ENCODE measurements at places on chromosomes 11 and 22.
A peak's percentile ranks its signal among the peaks of the same experiment; 100 is the strongest.

- DNase-seq = peak; percentile 69
Measured at GRCh38 chr11:69101115-69101791, 52.5 kb downstream of the TPCN2 start.

DNA sequence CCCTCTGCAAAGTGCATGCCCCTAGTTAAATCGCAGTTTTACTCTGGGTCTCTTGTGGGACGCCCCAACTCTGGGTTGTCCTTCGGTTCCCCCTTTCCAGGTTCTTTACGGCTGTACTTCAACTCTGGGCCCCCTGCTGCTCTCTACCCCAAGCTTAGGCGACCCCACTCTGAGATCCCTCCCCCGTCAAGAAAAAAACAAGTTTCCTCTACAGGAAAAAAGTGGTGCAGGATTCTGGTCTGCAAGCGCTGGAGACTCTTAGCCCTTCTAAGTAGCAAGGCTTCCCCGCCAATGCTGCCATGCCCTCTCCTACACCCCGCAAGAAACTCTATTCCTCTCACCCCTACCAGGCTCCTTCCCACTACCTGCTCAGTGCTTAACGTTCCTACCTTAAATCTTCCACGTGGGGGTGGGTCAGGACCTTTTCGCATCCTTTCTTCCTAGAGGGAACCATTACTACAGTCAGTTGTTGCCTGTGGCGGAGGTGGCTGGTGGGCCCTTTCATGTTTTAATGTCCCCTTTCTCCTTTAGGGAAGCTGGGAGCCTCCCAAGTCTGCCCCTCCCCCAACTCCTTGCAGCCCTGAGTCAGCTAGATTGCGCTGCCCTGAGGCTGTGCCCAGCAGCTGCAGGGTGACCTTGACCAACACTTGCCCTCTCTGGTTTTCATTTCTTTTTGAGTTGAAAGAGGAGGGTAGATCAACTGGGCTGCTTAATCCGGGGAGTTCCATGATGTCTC lies 1.4 kb downstream of the NEFH start:
- no peak for DNase-seq

- no peak for DNase-seq
Measured at GRCh38 chr11:46265764-46266163, 11.7 kb upstream of the CREB3L1 start.

DNA sequence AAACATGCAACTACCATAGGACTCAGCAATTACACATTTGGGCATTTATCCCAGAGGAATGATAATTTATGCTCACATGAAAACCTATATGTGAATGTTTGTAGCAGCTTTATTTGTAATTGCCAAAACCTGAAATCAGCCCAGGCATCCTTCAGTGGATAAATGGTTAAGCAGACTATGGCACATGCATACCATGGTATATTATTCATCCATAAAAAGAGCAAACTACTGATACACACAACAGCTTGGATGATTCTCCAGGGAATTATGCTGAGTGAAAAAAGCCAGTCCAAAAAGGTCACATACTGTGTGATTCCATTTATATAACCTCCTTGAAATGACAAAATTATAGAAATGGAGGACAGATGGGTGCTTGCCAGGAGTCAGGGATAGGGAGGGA lies 86.7 kb downstream of the ALX4 start:
- DNase-seq = no peak

DNA sequence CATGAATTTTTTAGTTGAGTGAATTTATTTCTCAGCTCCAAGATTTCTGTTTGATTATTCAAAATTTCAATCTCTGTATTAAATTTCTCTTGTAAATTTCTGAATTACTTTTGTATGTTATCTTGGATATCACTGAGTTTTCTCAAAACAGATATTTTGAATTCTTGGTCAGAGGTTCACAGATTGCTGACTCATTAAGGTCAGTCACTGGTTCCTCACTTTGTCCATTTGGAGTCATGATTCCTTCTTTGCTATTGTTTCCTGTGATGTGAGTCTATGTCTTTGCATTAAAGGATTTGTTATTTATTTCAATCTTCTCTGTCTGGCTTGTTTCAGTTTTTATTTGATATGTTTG lies 10.2 kb upstream of the IL17RA start:
- DNase-seq = no peak

- no peak for DNase-seq
Measured at GRCh38 chr11:35078470-35078735, 60.6 kb upstream of the CD44 start.

- DNase-seq = no peak
Measured at GRCh38 chr11:72665911-72666472, 8.2 kb downstream of the PDE2A start.

DNA sequence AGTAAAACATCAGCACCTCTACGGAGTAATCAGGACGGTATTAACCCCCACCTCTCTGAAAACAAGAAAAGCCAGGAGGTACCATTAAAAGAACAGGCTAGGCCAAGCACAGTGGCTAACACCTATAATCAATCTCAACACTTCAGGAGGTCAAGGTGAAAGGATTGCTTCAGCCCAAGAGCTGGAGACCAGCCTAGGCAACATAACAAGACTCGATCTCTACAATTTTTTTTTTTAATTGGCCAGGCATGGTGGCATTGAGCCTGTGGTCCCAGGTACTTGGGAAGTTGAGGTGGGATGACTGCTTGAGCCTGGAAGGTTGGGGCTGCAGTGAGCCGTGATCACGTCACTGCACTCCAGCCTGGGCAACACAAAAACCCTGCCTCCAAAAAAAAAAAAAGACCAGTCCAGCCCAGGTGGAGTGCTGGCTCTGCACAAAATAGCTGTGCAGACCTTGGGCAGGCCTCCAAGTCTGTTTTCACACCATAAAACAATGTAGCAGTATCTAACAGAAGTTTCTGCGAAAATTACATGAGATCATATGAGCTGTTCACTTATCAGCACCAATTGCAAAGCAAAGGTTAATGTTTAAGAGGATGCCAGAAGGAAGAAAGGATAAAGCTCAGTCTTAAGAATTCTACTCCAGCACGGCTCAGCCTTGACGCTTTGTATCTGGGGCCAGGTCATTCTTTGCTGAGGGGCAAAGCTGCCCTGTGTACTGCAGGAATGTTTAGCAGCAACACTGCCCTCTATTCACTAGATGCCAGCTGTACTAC lies 14.8 kb downstream of the CHKA start:
- DNase-seq = no peak

DNA sequence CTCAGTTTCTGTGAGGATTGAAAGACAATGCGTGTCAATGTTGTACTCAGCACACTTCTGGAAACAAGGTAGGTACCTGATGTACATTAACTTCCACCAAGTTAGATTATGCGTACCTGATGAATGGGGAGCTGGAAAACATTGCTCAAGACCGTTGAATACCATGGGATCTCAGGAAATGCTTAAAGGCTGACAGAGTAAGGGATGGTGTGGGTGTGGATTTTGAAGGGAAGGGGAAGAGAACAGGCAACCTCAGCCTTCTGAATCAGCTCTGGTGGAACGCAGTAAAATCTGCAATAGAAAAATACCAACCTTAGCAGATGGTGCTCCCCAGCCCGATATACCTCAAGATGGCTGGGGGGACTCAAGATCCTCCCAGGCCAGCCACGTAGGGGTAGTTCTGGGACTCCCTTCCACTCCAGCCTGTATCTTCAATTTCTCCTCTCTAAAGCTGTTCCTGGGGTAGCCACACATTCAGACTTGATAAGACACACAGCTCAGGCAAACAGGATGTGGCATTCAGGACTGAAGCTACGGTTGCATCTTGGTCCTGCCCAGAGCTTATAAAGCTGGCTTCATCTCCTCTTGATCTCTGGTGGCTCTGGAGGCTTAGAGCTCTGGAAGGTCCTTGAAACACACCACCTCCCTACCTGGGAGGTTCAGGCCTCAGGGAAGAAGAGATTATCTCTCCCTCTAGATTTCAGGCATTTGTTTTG lies 111.8 kb downstream of the CTNND1 start:
- no peak for DNase-seq

DNA sequence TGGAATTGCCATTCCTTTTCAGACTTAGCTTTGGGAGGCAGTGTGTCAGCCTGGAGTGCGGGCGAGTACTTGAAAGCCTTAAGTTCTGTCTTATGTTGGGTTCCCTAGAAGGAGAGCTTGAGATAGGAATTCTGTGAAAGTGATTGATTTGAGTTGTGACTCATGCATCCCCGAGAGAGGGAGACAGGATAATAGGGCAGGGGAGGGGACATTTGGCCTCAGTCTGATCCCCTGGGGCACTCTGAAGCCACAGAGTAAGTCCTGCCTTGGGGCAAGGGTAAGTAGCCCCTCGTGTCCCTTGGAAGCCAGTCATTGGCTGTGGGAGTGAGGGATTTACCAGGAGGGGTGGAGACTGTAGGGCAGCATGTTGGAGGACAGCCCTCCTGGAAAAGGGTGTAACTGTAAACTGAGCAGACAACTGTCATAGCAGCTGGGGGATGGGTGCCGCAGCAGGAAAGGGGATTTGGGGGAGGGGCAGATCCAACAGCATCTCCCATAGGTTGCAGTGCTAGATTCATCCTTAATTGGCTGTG lies 44.0 kb downstream of the KIAA1671 start:
- DNase-seq = no peak

DNA sequence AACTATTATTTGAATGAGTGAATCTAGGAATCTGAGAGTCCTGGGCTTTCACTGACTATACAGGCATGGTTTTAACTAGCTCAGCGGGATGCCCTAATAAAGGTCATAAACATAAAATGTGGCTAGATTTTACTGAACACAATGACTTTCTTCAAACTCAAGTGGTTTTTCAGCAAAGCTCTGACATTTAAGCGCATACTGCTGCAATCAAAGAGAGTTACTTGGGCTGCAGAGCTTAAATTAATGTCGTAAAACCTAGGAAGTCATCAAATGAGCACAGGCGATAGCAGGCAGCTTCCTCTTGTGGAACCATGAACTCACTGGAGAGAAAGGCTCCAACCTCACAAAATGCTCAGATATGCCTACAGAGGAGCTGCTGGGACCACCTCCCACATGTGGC lies 6.7 kb downstream of the CSNK2A3 start:
- DNase-seq = no peak

DNA sequence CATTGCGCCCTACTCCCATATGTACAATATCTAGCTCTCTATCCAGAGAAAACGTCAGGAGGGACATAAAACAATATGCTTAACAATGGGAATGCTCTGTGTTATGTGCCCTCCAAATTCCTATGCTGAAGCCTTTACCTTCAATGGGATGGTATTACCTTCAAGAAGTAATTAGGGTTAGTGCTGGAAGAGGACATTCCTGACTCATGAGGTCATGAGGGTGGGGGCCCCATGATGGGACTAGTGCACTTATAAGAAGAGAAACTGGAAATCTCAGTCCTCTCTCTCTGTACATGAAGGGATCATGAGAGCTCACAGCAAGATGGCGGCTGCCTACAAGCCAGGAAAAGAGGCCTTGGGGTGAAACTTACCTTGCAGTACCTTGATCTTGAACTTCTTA lies 20.3 kb downstream of the MMP20 start:
- no peak for DNase-seq

DNA sequence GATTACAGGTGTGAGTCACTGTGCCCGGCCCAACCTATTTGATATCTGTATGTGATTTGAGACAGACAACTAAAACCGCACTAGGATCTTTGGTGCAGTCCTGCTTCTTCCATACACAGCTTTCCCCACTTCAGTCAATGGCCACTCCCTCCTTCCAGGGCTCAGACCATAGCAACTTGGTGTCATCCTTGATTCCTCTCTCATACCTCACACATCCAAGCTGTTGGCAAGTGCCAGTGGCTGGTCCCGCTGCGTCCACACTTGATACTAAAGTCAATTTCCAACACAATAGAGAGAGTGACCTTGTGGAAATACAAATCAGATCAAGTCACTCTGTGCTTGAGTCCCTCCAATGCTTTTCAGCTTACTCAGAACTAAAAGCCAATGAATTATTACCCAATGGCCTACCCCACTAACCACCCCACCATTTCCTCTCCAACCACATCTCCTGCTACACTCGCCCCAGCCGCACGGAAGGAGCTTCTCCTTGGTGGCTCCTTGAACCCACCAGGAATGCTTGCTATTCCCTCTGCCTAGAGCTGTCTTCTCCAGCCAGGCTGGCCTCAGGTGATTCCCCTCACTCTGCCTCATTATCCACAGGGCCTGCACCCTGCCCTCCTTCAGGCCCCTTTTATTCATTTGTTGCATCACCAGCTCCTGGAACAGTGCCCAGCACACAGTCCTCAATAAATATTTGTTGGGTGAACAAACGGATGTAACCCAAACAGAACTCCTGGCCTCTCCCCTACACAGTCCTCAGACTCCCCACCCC lies 12.9 kb downstream of the ABTB2 start:
- DNase-seq = no peak

DNA sequence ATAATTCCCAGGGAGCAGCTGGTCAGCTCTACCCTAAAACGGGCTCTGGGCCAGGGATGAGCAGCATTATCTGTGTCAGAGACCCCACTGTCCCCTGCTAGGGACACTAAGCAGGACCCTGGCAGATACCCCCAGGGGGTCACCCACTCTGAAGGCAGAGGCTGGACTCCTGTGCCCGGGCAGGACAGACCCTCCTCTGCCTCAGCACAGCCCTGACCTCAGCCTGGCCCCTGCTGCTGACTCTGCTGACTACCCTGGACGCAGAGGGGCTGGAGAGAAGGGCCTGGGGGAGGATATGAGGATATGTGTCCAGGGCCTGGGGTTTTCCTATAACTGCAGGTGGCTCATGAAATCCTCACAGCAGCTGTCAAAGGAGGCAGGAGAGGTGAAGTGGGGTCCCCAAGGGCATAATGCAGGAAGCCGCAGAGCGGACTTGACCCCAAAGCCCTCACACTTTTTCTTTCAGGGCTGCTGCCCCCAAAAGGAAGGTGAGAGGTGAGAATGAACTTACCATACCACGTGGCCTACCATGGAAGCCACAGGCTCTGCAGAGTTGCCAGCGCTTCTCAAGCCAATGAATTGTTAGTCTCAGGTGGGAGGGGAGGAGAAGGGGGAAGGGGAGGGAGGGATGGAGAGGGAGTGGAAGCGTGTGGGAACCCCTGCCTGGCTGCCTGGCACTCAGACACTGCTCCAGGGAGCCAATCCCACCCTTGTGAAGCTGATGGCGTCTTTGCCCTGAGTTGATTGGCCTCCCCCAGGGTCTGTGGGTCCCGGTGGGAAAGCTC lies 76.7 kb upstream of the WNT11 start:
- no peak for DNase-seq

DNA sequence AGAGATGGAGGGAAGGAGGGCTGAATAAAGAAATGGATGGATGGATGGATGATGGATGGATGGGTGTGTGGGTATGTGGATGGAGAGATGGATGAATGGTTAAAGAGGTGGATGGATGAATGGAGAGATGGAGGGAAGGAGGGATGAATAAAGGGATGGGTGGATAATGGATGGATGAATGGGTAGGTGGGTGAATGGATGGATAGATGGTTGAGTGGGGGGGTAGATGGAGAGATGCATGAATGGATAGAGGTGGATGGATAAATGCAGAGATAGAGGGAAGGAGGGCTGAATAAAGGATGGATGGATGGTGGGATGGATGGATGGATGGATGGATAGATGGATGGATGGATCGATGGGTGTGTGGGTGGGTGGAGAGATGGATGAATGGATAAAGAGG lies 71.6 kb downstream of the CDKN1C start:
- DNase-seq = no peak

GRCh38 chr22:46710806-46711205 lies 27.2 kb downstream of the CERK start:
- no peak for DNase-seq

DNA sequence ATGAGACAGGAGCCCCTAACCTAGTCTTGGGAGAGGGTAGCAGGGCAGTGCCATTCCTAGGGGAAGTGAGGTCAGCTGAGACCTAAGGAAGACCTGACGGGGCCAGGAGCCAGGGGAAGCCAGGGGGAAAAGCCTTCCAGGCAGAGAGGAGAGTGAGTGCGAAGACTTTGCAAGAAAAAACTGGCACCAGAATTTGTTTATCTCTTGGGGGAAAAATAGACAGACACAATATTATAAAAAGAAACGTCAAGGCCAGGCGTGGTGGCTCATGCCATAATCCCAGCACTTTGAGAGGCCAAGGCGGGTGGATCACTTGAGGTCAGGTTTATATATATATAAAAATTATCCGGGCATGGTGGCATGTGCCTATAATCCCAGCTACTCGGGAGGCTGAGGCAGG lies 26.9 kb upstream of the TESMIN start:
- no peak for DNase-seq

Data from CD4-positive, alpha-beta T cell treated with Interleukin-15 for 4 hours (primary cell).